ENCODE measurements at places on chromosomes 7 and 10. TPM values are rescaled to one million over a fixed set of nuclear protein-coding genes. Genes with fewer than 3 reads are reported as not detected.

- H3K27ac ChIP-seq: no peak overlapping the region
- H3K4me3 ChIP-seq: no peak overlapping the region
- DNase-seq: no peak
- H3K36me3 ChIP-seq: peaks cover 8% of the 10 kb centered on the region
- no peaks in the 10 kb centered on the region for H3K27me3 ChIP-seq
- no peaks in the 10 kb centered on the region for H3K4me1 ChIP-seq
Observed at GRCh38 chr7:158917818-158918217, 61.5 kb downstream of the DYNC2I1 start.

- H3K36me3 ChIP-seq: no peaks in the 10 kb centered on the region
- no peak overlapping the region for H3K27ac ChIP-seq
- peaks cover 4% of the 10 kb centered on the region for H3K4me1 ChIP-seq
Observed at GRCh38 chr7:114088470-114088940, 169.7 kb upstream of the PPP1R3A start.

DNA sequence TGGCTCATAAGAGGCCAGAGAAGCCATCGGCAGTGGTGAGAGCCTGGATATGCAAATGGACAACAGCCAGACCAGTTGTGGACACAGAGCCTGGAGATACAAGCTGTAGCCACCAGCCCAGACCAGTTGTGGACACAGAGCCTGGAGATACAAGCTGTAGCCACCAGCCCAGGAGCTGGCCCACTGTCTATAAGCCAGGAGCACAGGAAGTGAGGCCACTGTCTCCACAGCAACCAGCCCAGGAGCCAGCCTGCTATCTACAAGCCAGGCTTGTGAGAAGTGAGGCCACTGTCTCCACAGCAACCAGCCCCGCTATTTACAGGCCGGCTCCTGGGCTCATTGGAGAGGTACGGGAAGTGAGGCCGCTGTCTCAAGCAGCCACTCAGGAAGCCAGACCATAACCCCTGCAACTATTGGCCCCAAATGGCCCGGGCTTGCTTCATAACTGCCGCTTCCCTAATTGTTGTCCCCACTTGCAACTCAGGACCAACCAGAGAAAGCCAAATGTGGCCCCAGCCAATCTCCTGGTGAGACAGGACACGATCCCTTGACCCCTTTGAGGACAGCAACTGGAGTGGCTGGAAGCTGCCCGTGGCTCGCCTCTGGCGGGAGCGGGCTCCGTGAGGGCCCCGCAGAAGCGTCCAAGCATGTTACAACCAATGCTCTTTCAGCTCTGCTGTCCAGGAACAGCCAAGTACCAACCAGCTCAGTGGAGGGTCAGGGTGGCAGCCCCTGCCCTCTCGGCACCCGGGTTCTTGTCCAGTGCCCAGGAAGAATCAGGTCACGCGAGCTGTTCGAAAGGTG, 44.1 kb upstream of the CNPY1 start:
- no peak overlapping the region for H3K27ac ChIP-seq
- H3K4me1 ChIP-seq: peaks cover 12% of the 10 kb centered on the region
- H3K4me3 ChIP-seq: no peak overlapping the region
- DNase-seq: no peak
- H3K27me3 ChIP-seq: peaks cover 5% of the 10 kb centered on the region
- H3K36me3 ChIP-seq: no peaks in the 10 kb centered on the region

GRCh38 chr7:68613897-68614296, 984.4 kb upstream of the AUTS2 start:
- no peak overlapping the region for H3K27ac ChIP-seq
- H3K4me3 ChIP-seq: no peak overlapping the region
- no peak for DNase-seq
- H3K27me3 ChIP-seq: no peaks in the 10 kb centered on the region

KCND2 gene
- total RNA-seq: 0.05 TPM

Data from HCT116 (cell line).